ENCODE measurements at places on chromosomes 6 and 20.
A peak's percentile ranks its signal among the peaks of the same experiment; 100 is the strongest.

DNA sequence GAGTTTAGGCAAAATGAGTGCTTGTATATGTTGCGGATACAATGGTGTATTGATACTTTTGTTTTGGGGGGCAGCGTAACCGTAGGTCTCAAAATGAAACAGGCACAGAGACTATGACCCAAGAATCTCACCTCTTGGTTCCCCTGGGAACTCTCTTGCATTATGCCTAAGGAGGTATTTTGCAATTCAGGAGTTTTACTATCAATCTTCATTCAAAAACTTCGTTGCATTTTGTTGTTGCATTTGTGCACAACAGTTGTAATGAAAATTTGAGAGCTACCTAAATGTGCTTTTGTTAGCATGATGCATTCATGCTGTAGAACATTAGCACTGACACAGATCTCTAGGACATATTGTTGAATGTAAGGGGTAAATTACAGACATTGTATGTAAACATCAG lies 18.2 kb downstream of the VTA1 start:
- DNase-seq = no peak

- no peak for DNase-seq
Observed at GRCh38 chr6:150212778-150213177, 69.9 kb downstream of the PPP1R14C start.

GRCh38 chr6:624979-625378 lies 31.9 kb downstream of the HUS1B start:
- peak; percentile 47 for DNase-seq

DNA sequence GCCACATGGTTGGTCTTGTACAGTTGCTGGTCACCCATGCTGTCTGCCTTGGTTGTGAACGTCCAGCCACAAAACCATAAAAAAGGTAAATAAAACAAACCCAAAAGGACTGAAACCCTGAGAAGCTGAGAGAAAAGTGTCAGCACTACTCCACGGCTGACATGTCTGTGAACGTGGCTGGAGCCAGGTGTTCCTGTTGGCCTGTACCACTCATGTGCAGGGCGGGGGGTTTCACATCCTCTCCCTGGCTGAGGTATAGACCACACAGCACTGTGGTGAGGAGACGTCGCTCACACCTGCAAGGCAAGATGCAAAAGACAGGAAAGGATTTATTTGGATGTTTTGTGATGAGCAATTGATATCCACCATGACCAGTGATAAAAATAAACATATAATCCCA lies 51.9 kb upstream of the MRPS10 start:
- peak; percentile 84 for DNase-seq

- no peak for DNase-seq
Observed at GRCh38 chr20:46088409-46089166, 1.2 kb downstream of the NCOA5 start.

- DNase-seq = no peak
Observed at GRCh38 chr6:108359901-108360882, 65.3 kb downstream of the AFG1L start.

GRCh38 chr6:74152096-74152675 lies 456.2 kb downstream of the CD109 start:
- DNase-seq = no peak

- DNase-seq = no peak
Observed at GRCh38 chr6:56168596-56168995, 78.8 kb downstream of the COL21A1 start.

GRCh38 chr6:13234130-13234529 lies 94.2 kb downstream of the TBC1D7 start:
- no peak for DNase-seq

GRCh38 chr20:53080969-53081871 lies 109.1 kb downstream of the TSHZ2 start:
- no peak for DNase-seq

DNA sequence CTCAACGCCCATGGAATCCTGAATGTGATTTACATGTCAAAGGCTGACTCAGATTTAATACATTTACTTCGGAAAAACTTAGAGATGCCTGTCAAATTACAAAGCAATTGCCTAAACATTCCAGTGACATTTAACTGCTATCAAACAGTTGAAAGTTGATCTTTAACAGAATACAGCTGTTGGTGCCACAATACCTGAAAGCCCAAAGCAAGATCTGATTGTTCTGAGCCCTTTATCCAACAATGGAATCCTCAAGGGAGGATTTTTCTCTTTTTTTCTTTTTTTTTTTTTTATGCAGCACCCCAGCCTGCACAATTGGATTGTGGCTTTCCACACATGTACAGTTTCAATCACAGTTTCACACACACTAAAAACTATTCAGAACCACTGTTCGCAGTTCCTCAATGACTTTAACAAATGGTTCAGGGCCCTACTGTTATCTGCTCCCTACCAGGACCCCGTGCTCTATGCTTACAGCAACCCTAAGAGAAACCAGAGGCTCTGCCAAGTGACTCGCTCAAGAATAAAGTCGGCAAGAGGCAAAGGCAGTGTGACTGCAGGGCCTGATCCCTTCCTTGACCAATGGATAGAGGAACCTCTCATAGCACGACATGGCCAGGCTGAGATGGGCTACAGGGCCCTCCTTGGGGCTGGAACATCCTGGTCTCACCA lies 33.3 kb downstream of the EPB41L2 start:
- no peak for DNase-seq

DNA sequence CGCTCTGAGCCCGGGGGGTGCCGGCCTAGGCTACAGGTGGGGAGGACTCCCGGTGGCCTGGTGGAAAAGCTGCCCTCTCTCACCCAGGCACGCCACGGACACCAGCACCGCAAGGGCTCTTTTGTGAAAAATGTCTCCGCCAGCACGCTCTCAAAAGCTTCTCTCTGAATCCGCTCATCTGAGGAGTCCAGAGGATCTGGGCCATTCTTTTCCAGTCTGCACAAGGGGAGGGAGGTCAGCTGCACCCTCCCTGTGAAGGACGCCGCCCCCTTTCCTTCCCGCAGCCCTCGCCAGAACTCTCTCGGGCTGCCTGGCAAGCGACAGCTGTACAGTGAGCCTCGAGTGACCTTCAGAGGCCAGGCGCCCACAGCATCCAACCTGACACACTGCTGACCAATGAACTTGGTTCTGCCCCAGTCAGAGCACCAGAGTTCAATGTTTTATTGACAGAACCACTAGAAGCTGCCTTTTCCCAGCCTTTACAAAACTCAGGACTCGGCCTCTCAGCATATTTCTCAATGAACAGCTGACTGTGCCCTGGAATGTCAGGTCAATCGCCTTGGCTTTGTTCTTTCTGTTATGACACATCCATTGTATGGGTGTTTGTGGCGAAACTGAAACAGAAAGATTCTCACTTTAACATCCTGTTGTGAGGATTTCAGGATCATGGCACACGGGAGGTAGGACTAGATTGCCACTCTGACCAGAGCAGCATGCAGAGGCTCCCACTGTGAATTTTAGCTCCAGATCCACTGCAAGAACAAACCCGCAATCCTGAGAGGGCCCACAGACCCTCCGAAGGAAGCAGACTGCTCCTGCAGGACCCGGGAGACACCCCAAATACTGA lies 26.7 kb downstream of the SERPINB9 start:
- no peak for DNase-seq

DNA sequence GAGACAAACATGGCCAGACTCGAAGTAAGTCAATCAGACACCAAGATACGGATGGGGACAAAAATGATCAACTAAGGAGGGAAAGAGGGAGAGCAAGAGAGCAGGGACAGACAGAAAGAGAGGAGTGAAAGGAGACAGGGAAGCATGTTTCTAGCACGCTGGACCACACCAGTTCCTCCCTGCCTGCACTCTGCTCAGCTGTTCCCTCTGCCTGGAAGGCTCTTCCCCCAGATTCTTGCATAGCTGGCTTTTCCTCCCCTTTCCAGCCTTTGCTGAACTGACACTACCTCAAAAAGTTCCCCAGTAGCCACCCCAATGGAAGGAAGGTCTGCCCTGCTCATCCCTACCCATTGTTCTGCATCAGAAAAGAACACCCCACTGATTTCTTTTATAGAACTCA lies 185.9 kb downstream of the MAFB start:
- no peak for DNase-seq

GRCh38 chr6:84674395-84674794 lies 90.0 kb downstream of the TBX18 start:
- no peak for DNase-seq

GRCh38 chr20:37892001-37892400 lies 10.9 kb upstream of the VSTM2L start:
- DNase-seq = no peak

GRCh38 chr6:105097288-105097687 lies 82.5 kb downstream of the POPDC3 start:
- DNase-seq = no peak

DNA sequence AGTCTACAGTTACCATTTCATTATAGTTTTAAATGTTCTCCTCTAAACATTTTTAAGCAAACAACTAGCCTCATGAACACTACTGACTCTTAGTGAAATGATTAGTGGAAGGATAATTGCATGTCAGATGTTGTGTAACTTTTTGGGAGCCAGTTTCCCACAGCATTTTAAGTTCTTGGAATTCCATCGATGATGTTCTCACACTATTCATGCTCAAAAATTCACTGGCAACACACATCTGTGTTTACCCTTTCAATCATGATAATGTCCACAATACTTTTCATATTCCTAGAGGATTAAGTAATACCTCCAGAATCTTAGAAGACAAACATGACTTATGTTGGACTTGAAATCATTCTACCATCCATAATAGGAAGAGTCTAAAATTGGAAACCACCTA lies 678.1 kb upstream of the ID4 start:
- no peak for DNase-seq

DNA sequence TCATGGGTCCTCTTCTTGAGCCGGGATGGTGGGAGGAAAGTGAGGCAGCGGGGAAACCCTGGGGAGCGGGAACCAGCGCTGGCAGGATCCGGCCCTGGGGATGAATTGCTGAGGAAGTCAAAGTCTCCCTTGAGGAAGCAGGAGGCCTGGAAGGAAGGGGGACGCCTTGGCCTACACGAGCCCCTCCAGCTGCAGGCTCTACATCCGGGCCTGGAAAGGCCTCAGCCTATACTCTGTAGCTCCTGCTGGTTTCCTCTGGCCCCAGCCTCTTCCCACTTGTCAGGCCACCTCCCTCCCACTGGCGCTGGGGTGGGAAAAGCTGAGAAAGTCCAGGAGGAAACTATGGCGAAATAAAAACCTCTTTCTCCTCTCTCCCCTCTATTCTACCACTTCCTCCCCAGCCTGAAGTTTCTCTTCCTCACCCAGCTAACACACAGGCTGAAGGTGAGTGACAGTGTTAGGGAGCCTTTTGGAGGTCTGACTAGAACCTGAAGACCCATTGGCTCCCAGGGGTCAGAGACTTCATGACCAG lies 14.9 kb downstream of the TREML2 start:
- DNase-seq = no peak

- no peak for DNase-seq
Observed at GRCh38 chr6:144036835-144037195, 28.8 kb upstream of the PLAGL1 start.

DNA sequence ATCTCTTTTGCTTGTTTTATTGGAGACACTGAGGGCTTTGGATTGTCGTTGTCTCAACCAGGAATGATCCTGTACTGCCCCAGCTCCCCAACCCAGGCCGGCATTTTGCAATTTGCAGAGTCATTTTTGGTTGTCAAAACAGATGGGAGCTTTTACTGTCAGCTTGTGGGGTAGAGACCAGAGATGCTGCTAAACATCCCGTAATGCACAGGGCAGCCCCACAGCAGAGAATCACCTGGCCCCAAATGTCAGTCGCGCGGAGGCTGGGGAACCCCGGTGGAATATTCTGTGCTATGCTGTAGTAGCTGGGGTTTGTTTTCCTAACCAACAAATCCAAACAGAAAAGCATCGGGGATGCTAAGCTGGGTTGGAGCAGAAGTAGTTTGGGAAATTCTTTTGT lies 99.7 kb downstream of the TSHZ2 start:
- DNase-seq = no peak

GRCh38 chr20:21126581-21126870 lies 644 bp downstream of the KIZ start:
- no peak for DNase-seq

DNA sequence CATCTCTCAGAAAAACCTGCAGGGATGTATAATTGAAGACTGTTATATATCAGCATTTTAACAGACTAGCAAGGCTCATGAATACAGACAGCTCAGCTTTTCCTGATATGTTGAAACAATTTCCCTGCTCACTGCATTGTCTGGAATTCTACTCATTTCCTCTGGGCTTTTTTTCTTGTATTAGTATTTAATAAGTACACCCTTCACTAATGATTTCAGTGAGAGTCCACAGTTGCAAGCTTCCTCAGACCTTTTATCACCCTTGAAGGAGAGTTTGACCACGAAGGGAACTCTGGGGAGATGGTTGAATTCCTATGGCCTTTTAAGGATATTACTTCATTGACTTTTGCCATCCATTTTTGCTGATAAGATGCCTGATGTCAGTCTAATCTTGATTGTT lies 248.7 kb downstream of the ADGB start:
- no peak for DNase-seq

DNA sequence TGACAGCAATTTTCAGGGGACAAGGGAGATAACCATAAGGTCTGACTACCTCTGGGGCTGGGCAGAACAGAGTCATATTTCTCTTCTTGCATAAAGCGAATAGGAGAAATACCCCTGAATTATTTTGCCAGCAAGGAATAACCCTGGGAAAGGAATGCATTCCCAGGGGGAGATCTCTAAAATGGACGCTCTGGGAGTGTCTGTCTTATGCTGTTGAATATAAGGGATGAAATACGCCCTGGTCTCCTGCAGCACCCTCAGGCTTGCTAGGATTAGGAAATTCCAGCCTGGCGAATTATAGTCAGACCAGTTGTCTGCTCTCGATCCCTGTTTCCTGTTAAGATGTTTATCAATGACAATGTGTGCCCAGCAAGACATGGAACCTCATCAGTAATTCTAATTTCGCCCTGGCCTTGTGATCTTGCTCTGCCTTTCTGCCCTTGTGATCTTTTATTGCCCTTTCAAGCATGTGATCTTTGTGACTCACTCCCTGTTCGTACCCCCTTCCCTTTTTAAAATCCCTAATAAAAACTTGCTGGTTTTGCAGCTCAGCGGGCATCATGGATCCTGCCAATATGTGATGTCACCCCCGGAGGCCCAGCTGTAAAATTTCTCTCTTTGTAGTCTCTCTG lies 221.6 kb upstream of the HS3ST5 start:
- no peak for DNase-seq
